ENCODE measurements at places on chromosomes 4 and X.

DNA sequence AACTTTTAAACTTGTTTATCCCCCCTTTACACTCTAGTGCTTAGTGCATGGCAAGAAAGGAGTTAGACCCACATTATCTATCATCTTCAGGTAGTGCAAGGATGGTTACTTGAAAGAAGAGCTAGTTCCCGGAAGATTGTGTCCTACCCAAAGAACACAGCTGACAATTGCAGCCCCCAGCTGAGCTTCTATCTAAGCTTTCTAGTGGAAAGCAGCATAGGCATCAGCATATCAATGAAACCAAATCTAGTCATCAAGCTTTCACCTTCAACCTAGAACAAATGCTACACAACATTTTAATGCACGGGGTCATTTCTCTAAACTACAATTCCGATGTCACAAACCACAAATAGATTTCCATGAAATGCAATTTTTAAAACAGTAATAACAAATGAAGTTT is 88.9 kb upstream of the TFDP3 start:
- no peak for DNase-seq

DNA sequence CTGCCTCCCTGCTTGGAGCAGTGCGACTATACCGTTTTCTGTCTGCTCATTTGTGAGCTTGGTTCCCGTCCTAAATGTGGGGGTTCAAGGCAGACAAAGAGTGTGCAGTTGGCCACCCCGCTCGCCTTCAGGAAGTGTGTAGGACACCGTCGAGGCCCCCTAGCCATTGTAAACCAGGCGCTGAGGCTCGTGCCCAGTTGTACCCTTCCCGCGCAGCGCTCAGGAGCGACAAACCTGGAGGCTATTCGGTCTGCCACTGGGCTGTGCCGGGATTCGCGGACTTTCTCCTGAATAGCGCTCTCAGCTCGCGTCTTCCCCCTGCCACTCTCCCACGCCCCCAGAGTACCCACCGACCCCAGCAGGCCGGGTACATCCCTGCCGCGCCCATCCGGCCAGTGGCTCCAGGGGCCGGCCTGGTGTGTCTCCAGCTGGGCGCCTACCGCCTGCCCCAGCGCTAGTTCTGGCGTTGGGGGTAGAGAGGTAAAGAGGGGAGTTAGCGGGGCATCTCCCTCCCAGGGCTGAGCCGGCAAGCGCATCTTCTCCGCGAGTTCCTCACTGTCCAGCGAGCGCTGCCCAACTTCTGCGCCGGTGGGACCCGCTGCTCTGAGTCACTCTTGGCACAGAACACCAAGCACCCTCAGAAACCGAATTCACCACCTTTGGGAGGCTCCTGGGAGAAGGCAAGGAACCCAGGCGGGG is 880 bp upstream of the LONRF3 start:
- DNase-seq, result no peak

GRCh38 chrX:113726466-113726865 is 857.4 kb upstream of the HTR2C start:
- no peak for DNase-seq

DNA sequence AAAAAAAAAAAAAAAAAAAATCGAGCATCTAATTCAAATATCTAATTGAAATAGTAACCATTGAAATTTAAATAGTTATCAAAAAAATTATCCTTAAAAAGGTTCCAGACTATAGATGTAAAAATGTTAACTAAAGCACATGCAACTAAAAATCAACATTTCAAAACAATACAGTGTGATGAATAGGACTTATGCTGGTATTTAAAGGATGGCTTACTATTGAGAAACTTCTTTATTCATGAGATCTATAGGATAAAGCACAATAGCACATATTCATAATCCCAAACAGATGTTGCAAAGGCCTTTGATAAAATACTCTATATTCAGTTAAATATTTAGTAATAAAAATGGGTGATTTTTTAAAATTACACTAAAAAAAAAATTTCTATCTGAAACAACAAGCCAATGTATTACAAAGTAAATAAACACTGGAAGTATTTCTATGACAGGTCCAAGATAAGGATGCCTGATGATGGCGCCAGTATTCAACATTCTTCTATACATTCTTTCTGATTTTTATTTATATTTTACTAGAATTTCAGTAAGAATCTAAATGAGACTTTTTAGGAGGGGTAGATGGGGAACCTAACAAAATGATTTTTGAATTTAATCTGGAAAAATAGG is 26.3 kb downstream of the DCLK2 start:
- DNase-seq, result no peak
